Astrocyte of the hippocampus (primary cell): ENCODE measurements at places on chromosomes 16 and 17.

- DNase-seq: no peak
Measured at GRCh38 chr17:76421044-76421407, 31.9 kb downstream of the UBE2O start.

DNA sequence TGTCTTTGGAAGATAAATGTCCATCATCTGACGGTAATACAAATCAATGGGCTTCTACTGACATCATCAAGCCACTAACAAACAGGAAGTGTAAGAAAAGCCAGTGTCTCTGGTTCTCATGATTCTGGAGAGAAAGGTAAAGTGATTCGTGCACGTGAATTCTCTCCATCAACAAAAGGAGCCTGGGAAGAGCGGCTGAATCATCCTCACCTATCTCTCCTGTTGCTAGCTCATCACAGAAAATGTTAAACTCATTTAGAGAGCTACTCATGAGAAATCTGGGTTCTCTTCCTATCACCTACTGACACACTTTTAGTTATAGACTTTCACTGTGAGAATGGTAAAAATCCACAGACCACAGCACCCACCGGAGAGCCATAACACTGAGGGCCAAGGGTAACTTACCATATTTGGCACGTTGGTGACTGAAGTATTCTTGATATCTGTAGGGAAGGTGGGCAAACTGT lies 70.3 kb downstream of the CREBBP start:
- DNase-seq: no peak

DNA sequence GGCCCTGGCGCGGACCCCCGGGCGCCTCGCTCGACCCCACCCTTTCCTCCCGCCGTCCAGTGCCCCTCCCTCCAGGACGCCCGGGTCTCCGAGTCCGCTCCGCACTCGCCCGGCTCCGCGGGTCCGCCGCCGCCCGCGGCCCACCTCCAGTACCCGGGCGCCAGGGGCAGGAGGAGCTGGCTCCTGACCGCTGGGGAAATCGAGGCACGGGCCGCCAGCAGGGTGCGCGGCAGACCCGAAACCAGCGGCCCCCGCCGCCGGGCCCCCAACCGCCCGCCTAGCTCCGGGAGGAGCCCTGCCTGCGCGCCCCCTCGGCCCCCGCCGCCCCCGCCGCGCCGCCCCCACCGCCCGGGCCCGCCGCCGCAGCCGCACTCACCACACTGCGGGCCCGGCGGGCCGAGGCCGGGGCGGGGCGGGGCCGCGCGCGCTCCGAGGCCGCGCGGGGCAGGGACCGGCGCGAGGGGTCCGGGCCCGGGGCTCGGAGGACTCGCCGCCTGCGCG lies 333 bp downstream of the MAFG start:
- DNase-seq: no peak

- DNase-seq: no peak
Measured at GRCh38 chr17:63621229-63621683, 961 bp upstream of the MAP3K3 start.

GRCh38 chr16:56876048-56876447 lies 11.0 kb downstream of the SLC12A3 start:
- no peak for DNase-seq

GRCh38 chr17:13200671-13201070 lies 182.8 kb upstream of the ELAC2 start:
- peak; percentile 2 for DNase-seq

- DNase-seq: no peak
Measured at GRCh38 chr17:1099242-1099641, 80.5 kb downstream of the ABR start.

DNA sequence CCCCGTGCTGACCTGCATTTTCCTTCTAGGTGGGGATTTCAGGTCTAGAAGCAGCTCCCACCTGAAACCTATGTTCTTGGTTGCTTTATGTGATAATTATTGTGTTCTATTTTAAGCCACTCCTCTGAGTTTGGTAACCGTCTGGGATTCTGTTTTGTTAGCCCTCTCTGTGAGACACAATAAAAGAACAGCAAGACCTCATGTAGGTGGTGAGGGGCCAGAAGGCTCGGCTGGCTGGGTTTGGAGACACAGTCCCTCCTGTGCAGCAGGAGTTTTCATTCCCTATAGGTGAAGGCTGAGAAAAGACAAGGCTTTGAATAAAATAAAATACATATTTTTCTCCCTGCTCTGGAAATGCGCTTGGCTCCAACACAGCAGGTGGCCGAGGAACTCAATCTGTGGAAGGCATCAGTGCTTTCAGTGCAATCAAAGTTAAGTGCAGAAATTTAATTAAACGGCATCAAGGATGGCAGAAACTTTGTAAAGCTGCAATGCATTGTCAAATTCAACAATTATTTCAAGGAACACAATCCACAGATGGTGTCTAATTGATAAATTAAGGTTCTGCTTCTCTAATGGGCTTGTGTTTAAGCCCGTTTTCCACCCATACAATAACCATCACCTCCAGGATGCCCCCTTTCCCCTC lies 107.8 kb downstream of the MSI2 start:
- DNase-seq: no peak

GRCh38 chr17:4903051-4903818 lies at the start of gene CHRNE:
Gene CHRNE (minus strand): TSS chr17:4903098. CDS start chr17:4903063, 35 bp downstream.
- peak; percentile 85 for DNase-seq

- peak; percentile 94 for DNase-seq
Measured at GRCh38 chr17:80791758-80792284, 199.8 kb upstream of the CHMP6 start.

DNA sequence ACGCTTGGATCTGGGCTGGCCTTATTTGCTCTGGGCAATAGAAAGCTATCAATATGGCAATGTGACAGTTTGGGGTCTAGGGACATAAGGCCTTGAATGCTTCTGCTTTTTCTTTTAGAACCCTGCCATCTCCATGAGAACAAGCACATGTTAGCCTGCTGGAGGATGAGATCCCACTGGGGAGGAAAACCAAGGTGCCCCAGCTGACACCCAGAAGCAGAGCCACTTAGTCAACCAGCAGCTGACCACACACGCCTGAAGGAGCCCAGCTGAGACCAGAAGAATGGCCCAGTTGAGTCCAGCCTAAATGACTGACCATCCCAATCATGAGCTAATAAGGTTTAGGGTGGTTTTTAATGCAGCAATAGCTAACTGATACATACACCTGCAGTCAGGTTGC lies 171.2 kb downstream of the AHSP start:
- DNase-seq: no peak

DNA sequence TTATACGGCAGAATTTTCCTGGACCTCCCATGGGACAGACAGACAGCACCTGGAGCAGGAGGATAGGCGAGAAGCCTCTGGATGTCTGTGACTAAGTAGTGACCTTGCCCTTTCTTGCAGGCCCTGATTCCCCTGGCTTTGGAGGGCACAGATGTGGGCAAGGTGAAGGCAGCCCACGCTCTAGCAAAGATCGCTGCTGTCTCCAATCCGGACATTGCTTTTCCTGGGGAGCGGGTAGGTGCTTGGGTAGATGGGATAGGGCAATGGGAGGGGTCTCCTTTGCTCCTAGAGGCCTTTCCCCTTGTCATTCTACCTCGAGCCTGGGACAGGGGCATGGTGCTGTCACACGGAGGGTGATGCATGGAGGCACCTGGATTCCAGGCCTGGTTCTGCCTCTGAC lies 17.3 kb downstream of the SLC35G3 start:
- DNase-seq: no peak

- no peak for DNase-seq
Measured at GRCh38 chr16:85492295-85492864, 120.7 kb upstream of the GSE1 start.

- no peak for DNase-seq
Measured at GRCh38 chr16:89431630-89432029, 58.7 kb downstream of the ANKRD11 start.

GRCh38 chr17:14351493-14351892 lies 50.6 kb downstream of the HS3ST3B1 start:
- DNase-seq: no peak

DNA sequence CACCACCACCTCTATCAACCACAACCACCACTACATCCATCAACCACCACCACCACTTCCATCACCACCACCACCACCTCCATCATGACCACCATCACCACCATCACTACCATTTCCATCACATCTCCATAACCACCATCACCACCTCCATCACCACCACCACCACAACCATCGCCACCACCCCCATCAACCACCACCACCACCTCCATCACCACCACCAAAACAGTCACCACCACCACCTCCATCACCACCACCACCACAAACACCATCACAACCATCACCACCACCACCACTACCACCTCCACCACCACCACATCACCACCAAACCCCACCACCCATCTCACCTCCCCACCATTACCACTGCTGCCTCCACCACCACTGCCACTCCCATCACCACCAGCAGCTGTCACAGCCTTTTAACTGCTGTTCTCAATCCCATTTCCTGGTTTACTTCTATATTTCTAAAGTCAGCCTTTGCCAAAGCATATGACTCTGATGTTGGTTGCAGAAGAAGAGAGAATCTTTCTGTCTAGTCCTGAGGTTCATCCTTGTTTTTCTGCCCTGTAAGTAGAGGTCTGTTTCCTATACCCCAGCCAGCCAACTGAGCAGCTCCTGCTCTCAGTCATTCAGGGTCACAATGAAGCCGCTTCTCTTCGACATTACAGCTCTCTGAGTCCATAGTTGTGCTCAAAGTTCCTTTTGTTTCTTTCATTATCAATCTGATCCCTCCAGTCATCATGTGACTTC lies 14.0 kb downstream of the MARCHF10 start:
- no peak for DNase-seq

DNA sequence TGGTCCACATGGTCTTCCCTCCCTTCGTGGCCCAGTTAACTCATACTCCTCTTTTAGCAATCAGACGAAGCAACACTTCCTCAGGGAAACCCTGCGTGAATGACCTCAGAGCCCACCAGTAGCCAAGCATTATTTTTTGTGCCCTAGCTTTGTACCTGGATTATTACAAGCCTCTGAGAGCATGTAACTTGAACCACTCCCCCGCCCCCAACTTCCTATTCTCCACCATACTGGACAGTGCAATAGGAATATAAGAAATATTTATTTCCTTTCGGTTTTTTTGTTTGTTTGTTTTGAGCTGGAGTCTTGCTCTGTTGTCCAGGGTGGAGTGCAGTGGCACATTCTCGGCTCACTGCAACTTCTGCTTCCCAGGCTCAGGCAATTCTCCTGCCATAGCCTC lies 2.9 kb downstream of the CPPED1 start:
- no peak for DNase-seq

- no peak for DNase-seq
Measured at GRCh38 chr17:61392679-61393078, 7.0 kb upstream of the TBX2 start.

DNA sequence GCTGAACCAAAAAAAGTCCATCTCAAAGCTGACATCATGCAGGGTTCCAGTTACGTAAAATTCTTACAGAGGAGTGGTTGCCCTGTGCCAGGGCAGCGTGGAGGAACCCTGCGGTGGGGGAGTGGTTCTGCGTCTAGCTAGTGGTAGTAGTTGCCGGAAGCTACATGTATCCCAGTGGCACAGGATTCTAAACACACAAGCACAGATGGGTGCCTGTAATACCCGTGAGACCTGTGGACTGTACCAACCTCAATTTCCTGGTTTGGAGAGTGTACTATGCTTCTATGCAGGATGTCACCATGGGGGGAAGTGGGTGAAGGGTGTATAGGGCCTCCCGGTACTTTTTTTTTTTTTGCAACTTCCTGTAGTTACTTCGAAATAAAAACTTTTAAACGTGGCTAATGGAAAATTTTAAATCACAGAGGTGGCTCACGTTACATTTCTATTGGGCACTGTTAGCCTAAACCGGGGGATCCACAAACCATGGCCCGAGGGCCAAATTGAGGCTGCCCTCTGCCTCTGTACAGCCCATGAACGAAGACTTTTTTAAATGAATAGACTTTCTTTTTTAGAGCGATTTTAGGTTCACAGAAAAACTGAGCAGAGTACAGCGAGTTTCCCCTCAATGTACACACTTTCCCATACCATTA lies 38.5 kb downstream of the TBC1D16 start:
- DNase-seq: no peak

- no peak for DNase-seq
Measured at GRCh38 chr16:4954714-4955113, 3.4 kb upstream of the SEC14L5 start.

- DNase-seq: no peak
Measured at GRCh38 chr16:81567087-81567486, 122.5 kb downstream of the CMIP start.

GRCh38 chr16:48687421-48688038 lies 77.5 kb upstream of the N4BP1 start:
- DNase-seq: peak; percentile 84

DNA sequence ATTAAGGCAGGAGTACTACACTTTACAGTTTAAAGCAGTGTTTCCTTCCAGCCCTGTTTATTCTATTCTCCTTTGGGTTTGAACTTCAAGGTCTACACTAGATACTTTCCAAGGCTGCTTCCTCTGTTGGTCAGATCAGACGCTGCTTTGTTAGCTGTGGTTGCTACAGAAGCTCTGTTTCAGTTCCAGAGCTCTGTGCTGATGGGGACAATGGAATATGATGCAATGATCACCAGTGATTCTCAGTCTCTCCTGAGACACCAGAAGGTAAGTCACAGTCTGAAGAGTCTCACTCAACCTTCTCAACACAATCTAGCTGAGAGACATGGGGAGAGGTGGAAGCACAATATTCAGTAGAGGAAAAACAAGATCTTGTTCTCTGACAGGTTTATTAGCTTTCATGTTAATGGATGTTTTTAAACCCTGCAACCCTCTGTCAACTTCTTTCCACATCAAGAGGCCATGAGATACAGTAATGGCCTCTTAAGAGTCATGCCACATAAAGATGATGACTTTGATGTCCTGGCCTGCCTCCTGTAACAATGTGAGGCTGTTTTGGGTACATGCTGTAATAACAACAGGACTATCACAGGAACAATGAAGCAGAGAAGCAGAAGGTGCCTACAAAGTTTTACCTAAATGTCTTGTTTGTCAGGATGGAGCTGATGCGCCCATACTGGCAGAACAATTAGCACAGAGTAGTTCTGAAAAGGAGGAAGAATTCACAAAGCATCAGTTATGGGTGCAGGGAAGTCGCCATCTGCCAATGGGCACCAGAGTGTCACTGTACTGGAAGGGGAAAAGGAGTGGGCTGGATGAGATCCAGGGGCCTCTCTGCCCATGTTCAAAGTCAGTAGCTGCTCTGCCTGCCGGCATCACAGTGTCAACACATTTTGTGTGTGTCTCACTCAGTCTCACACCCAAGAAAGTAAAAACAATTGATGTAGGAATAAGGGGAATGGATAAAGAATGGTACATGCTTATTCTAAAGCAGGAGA lies 33.4 kb downstream of the PSME3IP1 start:
- DNase-seq: no peak

DNA sequence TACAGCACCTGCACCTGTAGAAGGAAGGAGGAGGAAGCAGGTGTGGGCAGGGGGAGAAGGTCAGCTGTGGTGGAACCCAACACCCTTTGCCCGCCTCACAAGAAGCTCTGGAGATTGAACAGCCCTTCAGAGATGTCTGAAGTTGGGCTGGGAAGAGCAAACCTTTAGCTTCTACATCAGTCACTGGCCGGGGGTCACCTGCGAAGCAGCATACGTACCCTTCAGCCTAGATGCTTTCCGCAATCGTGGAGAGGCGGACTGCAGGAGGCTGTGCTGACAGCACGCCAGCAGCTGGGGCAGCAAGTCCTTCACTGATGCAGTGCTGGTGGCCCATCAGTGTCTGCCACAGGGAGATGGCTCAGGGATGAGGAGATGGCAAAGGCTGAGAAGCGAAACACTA lies 5.2 kb upstream of the HS3ST3B1 start:
- DNase-seq: no peak

GRCh38 chr17:57622683-57623433 lies 122.2 kb downstream of the CCDC182 start:
- peak; percentile 77 for DNase-seq
